ENCODE measurements at places on chromosomes 12 and 14.

GRCh38 chr14:104913435-104913834 lies 11.2 kb upstream of the PLD4 start:
- DNase-seq, result no peak

- DNase-seq, result no peak
These were observed 6.4 kb downstream of the HSP90AA1 start for GRCh38 chr14:102080183-102081080.

DNA sequence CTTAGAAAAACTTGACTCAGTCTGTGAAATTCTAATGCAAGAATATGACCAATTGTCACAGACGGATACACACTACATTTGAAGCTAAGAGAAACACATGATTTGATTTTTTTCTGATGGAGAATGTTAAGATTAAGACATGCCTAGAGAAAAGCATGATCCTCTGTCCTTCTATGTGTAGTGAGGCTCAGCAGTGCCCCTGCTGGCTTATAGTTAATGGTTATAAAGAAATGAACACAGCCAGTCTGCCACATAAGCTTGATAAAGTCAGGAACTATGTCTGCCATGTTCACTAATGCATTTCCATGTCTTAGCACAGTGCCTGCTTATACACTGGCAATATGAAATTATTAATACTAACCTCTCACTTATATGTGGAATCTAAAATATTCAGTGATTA lies 168.1 kb upstream of the DAAM1 start:
- peak; percentile 35 for DNase-seq

- no peak for DNase-seq
These were observed 22.4 kb upstream of the LGR5 start for GRCh38 chr12:71417181-71417580.

DNA sequence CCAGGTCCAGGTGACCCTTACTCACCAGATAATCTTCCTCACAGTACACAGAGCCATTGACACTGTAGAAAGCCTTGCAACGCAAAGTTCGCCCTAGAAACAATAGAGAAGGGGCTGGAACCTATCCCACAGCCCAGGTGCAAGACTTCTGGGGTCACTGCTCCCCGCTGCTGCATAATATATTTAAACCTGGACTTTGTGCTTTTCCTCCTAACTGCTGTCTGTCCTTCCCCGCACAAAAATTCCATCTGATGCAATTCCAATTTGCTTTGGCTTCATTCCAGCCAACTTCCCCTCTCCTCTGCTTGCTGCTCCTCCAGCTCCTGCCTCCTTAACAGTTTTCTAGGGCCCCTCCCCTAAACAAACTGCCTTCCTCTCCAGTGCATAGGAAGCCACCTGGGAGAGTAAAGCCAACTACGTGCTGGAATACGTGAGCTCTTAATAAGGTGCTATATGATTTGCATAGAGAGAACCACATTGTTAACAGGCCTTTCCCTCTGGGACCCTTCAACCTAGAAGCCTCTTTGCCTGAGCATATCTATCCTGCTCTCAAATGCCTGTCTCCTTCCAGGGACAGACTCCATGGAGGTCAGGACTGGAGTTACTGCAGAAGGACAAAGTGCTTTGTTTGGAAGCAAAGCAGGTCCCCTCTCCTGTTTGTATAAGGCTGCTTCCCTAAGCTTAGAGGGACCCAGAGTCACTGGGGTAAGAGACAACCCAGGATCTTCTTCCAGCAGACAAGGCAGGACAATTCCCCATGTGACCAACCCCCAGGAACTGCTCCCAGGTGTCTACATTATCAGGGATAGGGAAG lies 5.5 kb downstream of the AJUBA start:
- DNase-seq, result peak; percentile 79

- no peak for DNase-seq
These were observed 835.2 kb downstream of the FSCB start for GRCh38 chr14:43671716-43672485.

DNA sequence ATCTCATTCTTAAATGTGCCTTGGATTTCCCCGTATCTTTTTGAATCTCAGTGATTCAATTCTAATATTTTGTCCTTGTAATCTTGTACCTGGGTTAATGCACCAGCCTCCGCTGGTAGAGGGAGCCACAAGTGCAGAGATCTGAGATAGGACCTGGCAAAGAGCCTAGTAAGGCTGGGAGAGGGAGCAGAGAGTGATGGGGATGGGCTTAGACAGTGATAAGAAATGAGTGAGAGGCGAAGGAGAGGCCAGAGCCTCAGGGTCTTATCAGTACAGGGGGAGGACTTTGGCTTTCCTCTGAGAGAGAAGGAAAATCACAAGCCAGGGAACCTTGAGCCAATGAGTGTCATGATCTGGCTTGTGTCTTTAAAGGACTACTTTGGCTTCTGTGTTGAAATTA lies 30.5 kb upstream of the LMNTD1 start:
- DNase-seq, result no peak

DNA sequence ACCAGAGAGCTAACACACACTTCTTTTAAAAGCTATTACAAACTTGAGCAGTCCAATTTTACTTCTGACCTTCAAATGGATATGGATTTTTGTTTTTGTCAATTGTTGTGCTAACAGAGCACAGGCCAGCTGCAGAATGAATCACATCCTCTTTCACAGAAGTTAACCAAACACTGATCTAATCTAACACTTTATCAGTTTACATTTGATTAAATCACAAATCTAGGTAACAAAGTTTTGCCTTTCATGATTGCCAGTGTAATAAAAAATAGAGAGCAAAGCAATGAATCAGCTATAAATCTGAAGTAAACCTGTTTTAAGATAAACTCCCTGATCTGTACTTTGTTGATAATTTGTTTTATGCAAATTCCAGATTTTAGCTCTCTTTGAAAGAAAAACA lies 273.1 kb upstream of the RGS6 start:
- DNase-seq, result no peak

- peak; percentile 67 for DNase-seq
These were observed 113.2 kb downstream of the CAND1 start for GRCh38 chr12:67382241-67382871.

GRCh38 chr12:121939186-121939585 lies 20.8 kb downstream of the CFAP251 start:
- DNase-seq, result no peak

GRCh38 chr12:108605690-108606406 lies 8.0 kb upstream of the TMEM119 start:
- DNase-seq, result no peak

- no peak for DNase-seq
These were observed 20.3 kb upstream of the ADGRD1 start for GRCh38 chr12:130933269-130933995.

DNA sequence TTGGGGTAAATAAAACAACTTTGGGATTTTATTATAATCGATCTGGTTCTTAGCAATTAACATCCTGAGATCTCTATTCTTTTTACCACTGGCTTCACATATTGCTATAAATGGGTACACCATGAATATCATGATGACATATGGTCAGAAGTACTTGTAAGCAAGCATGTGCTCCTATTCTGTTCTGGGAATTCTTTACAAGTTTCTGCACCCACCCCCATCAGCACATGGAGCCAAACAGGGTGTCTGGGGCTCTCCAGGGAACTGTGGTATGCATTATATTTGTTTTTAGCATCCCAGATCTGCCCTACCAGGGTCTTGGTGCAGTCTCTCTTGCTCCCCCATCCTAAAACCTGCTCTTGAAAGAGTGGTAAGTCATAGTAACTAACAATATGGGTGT lies 31.3 kb downstream of the DMAC2L start:
- peak; percentile 62 for DNase-seq

DNA sequence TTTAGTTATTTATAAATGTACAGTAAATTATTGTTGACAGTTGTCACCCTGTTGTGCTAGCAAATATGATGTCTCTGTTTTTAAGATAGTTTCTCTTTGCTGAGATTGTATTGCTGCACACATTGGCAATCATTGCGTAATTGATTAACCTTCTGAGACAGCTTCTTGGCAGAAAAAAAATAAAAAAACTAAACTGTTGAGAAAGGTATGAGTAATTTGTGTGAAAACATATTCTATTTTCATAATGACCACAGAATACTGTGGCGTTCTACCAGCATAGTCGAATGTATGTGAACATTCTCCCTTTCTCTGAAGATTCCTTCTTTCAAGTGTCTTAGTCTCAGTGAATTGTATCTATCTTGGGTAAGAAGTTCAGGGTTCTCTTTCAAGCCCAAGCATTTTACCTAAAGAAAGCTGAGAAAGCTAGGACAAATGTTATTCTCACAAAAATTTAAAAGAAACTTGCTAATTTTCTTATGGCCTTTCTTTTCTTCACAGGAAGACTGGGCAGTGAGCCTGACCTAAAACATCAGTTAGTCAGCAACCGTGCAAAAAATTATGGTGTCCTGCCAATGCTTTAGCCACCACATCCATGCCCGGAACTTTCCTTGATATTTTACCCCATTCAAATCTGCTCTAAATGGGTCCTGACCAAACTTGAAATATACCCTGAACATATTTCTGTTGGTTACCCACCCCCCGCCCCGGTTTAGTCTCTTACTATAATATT lies 69.0 kb upstream of the REP15 start:
- DNase-seq, result peak; percentile 84

GRCh38 chr14:58639842-58640484 lies 2.2 kb downstream of the DACT1 start:
- DNase-seq, result peak; percentile 93

DNA sequence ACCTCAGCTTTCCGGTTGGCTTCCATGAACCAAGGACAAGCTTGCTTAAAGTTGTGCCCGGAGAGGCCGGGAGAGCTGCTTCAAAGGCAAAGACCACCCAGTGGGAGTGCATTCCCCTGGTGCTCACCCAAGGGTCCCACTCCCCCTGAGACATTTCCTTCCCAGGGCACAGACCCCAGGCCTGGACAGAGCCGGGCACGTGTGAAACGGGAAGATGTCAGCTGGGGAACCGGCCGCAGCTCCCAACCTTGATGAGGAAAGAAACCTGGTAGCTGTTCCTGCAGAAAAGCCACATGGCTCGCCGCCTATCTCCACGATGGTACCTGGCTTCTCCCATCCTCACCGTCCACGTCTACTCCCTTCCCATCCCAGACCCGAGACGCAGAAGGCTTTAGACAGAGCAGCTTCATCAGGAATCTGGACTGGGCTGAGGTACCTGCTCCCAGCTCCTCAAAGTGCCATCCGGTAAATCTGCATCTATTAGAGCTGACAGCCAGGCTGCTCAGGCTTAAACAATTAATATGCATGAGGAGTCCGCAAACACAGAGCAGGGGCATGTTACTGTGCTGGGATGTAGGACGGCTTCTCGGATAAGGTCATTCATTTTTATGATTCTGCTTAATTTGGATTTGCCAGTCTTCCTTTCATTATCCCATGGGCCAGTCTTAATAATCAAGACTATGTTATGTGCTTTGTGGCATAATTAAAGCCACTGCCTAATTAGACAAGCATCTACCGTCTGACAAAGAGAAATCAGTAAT lies 53.1 kb downstream of the GALNT9 start:
- no peak for DNase-seq

Measured in fibroblast of skin of back (primary cell).